Activated T-helper 2 cell treated with anti-CD3 and anti-CD28 coated beads, Interferon-gamma antibody, Interleukin-2, Interleukin-4, amounts not matched to agents 10 μg/mL and 5 μg/mL and 100 μg/mL, durations not matched to agents 14 hours and 24 hours and 36 hours (primary cell): ENCODE measurements at places on chromosomes 2 and 18. TPM values are rescaled to one million over a fixed set of nuclear protein-coding genes. Genes with fewer than 3 reads are reported as not detected.
A peak's percentile ranks its signal among the peaks of the same experiment; 100 is the strongest.

- H3K27me3 ChIP-seq = no peaks in the 10 kb centered on the region
- H3K4me3 ChIP-seq = no peak overlapping the region
- DNase-seq = no peak
- peaks cover 34% of the 10 kb centered on the region for H3K4me1 ChIP-seq
Measured at GRCh38 chr2:196962325-196962724, 35.8 kb upstream of the PGAP1 start.

PDE6D gene
- total RNA-seq = 35.5 and 35.6 TPM in 2 replicates

- no peak overlapping the region for H3K4me3 ChIP-seq
- no peak for DNase-seq
- no peaks in the 10 kb centered on the region for H3K36me3 ChIP-seq
Measured at GRCh38 chr2:95366514-95366913, 36.0 kb upstream of the FAHD2A start.

AQP12B gene
- total RNA-seq = not detected in 2 replicates

GRCh38 chr2:70412294-70413070 lies 110.6 kb upstream of the FAM136A start:
- H3K27ac ChIP-seq = no peak overlapping the region
- no peaks in the 10 kb centered on the region for H3K4me1 ChIP-seq
- DNase-seq = no peak
- no peaks in the 10 kb centered on the region for H3K36me3 ChIP-seq
- H3K27me3 ChIP-seq = peaks cover 26% of the 10 kb centered on the region

DNA sequence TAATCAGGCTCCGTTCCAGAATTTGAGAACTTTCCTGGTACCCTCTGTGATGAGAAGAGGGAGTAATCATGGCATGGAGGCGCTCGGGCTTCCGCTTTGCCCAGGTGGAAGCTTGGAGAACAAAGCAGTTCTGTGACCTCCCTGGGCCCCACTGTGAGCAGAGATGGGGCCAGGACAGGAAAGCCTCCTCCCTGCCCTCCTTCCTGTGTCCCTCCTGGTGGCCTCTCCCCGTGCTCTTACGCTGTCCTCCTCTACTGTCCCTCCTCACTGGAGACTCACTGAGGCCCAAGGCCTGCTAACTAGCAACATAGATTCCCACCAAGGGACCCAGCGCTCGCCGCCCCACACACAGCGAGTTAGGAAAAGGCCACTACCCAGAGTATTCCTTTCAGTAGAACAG lies 119.8 kb downstream of the MAPK4 start:
- H3K4me1 ChIP-seq = no peaks in the 10 kb centered on the region
- no peak for DNase-seq
- no peak overlapping the region for H3K27ac ChIP-seq
- no peak overlapping the region for H3K4me3 ChIP-seq

ABCG8 gene
- total RNA-seq = 0.23 TPM in 2 replicates

MLPH gene
- not detected in 2 replicates for total RNA-seq

- H3K27me3 ChIP-seq = no peaks in the 10 kb centered on the region
- DNase-seq = no peak
- no peaks in the 10 kb centered on the region for H3K4me1 ChIP-seq
- H3K4me3 ChIP-seq = no peak overlapping the region
Measured at GRCh38 chr18:55384115-55384514, 203.9 kb downstream of the TCF4 start.

GRCh38 chr2:135050684-135051083 lies 1.4 kb upstream of the RAB3GAP1 start:
- DNase-seq = no peak
- H3K4me3 ChIP-seq = peak overlapping the region; percentile 74
- peaks cover 20% of the 10 kb centered on the region for H3K36me3 ChIP-seq
- H3K27me3 ChIP-seq = no peaks in the 10 kb centered on the region
- peak overlapping the region; percentile 68 for H3K27ac ChIP-seq
- H3K4me1 ChIP-seq = peaks cover 39% of the 10 kb centered on the region

DNA sequence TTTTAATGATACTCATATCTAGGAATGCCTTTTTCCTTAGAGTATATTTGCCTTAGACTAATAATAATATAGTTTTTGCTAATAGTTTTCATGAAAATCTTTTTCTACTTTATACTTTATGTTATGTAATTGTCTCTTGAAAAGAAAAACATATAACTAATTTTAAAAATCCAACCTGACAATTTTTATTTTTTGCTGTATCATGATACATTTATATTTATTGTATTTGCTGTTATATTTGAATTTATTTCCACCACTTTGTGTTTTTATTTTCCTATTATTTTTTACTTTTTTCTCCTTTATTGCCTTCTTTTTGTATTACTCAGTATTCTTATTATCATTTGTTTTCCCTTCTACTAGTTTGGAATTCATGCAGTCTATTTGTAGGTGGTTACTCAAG lies 85.4 kb downstream of the MBD5 start:
- DNase-seq = no peak
- peaks cover 12% of the 10 kb centered on the region for H3K4me1 ChIP-seq
- H3K36me3 ChIP-seq = no peaks in the 10 kb centered on the region
- no peak overlapping the region for H3K4me3 ChIP-seq
- no peaks in the 10 kb centered on the region for H3K27me3 ChIP-seq
- no peak overlapping the region for H3K27ac ChIP-seq

DNA sequence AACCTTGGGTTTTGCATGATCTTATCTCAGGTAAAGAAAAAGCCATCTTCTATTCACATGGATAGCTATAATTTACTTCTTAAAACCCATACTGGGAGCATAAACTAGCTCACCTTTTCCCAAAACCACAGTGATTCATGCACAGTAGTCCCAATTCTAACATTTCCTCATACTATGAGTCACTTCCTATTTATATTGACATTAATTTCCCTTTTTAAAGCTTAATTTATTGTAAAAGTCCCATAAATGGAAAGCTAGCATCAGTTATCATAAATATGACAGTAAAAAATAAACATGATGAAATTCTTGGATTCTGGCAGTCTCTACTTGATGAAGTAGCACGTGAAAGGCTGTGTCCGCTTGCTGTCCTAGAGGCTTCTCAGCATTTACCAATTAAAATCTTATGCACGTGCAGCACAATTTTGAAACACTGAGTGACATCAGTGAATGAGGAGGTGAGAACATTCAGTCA lies 180.1 kb downstream of the CDH2 start:
- H3K27me3 ChIP-seq = no peaks in the 10 kb centered on the region
- H3K4me3 ChIP-seq = no peak overlapping the region
- no peaks in the 10 kb centered on the region for H3K36me3 ChIP-seq
- DNase-seq = no peak
- H3K27ac ChIP-seq = no peak overlapping the region
- H3K4me1 ChIP-seq = no peaks in the 10 kb centered on the region

RAB6C gene
- total RNA-seq = not detected in 2 replicates

GRCh38 chr2:194750926-194751325 lies 906.1 kb upstream of the SLC39A10 start:
- H3K4me1 ChIP-seq = no peaks in the 10 kb centered on the region
- H3K36me3 ChIP-seq = no peaks in the 10 kb centered on the region
- no peaks in the 10 kb centered on the region for H3K27me3 ChIP-seq

SMAD2 gene
- total RNA-seq = 353 and 358 TPM in 2 replicates

DNA sequence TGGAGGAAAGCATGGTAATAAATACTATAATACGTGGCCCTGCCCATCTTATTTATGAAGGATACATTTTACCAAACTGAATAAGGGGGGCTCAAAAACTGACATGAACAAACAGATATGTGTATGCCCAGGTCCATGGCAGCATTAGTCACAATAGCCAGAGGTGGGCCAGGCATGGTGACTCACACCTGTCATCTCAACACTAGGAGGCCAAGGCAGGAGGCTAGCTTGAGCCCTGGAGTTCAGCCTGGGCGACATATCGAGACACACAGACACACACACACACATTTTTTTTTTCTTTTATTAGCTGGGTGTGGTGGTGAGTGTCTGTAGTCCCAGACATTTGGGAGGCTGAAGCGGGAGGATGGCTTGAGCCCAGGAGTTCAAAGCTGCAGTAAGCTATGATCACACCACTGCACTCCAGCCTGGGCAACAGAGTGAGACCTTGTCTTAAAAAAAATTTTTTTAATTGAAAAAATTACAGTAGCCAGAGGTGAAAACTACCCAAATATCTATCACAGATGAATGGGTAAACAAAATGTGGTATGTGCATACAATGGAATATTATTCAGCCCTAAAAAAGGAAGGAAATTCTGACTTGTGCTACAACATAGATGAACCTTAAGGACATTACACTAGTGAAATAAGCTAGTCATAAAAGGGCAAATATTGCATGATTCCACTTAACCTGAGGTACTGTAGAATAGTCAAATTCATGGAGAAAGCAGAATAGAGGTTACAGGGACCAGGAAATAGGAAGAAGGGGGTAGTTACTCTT lies 8.0 kb downstream of the ATP8B1 start:
- DNase-seq = no peak
- no peaks in the 10 kb centered on the region for H3K36me3 ChIP-seq
- no peak overlapping the region for H3K27ac ChIP-seq

GRCh38 chr2:152418688-152419087 lies 83.7 kb downstream of the FMNL2 start:
- H3K27me3 ChIP-seq = no peaks in the 10 kb centered on the region
- peaks cover 10% of the 10 kb centered on the region for H3K36me3 ChIP-seq
- H3K4me1 ChIP-seq = peaks cover 47% of the 10 kb centered on the region
- peak overlapping the region; percentile 86 for H3K27ac ChIP-seq
- H3K4me3 ChIP-seq = no peak overlapping the region

ATIC gene
- 284 and 296 TPM in 2 replicates for total RNA-seq

GRCh38 chr2:60413069-60413813 lies 140.2 kb downstream of the BCL11A start:
- no peaks in the 10 kb centered on the region for H3K4me1 ChIP-seq
- H3K36me3 ChIP-seq = no peaks in the 10 kb centered on the region
- no peak overlapping the region for H3K27ac ChIP-seq
- H3K27me3 ChIP-seq = peaks cover 11% of the 10 kb centered on the region

GRCh38 chr2:38159191-38159590 lies 83.2 kb upstream of the CYP1B1 start:
- no peaks in the 10 kb centered on the region for H3K36me3 ChIP-seq
- no peak for DNase-seq
- H3K4me3 ChIP-seq = no peak overlapping the region
- H3K27me3 ChIP-seq = peaks cover 32% of the 10 kb centered on the region
- H3K27ac ChIP-seq = no peak overlapping the region

GRCh38 chr2:18085593-18085992 lies 207.1 kb downstream of the KCNS3 start:
- DNase-seq = no peak
- no peaks in the 10 kb centered on the region for H3K36me3 ChIP-seq
- H3K4me3 ChIP-seq = no peak overlapping the region
- no peaks in the 10 kb centered on the region for H3K4me1 ChIP-seq
- no peaks in the 10 kb centered on the region for H3K27me3 ChIP-seq

GRCh38 chr2:24315669-24316068 lies 44.7 kb downstream of the ITSN2 start:
- peaks cover 10% of the 10 kb centered on the region for H3K4me1 ChIP-seq
- no peak for DNase-seq
- H3K27me3 ChIP-seq = no peaks in the 10 kb centered on the region
- no peak overlapping the region for H3K4me3 ChIP-seq
- no peak overlapping the region for H3K27ac ChIP-seq

PLGLB1 gene
- 2.1 and 2.2 TPM in 2 replicates for total RNA-seq

DAPL1 gene
- not detected in 2 replicates for total RNA-seq

GRCh38 chr18:49123431-49123830 lies 172.7 kb upstream of the SMAD7 start:
- no peak overlapping the region for H3K4me3 ChIP-seq
- peaks cover 4% of the 10 kb centered on the region for H3K36me3 ChIP-seq
- no peaks in the 10 kb centered on the region for H3K27me3 ChIP-seq

CFAP221 gene
- total RNA-seq = not detected in 2 replicates

DNA sequence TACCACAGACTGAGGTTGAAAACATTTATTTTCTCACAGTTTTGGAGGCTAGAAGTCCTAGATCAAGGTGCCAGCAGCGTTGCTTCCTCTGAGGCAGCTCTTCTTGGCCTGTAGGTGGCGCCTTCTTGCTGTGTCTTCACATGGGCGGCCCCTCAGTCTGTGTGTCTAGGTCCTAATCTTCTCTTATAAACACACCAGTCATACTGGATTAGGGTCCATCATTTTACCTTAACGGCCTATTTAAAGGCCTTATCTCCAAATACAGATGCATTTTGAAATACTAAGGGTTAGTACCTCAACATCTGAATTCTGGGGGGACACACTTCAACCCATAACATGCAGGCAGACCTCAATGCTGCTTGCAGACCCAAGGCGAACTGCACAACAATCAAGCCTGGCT lies 4.4 kb upstream of the RMC1 start:
- no peaks in the 10 kb centered on the region for H3K36me3 ChIP-seq
- H3K4me3 ChIP-seq = no peak overlapping the region
- H3K27ac ChIP-seq = no peak overlapping the region
- peak; percentile 63 for DNase-seq
- H3K4me1 ChIP-seq = peaks cover 26% of the 10 kb centered on the region

DNA sequence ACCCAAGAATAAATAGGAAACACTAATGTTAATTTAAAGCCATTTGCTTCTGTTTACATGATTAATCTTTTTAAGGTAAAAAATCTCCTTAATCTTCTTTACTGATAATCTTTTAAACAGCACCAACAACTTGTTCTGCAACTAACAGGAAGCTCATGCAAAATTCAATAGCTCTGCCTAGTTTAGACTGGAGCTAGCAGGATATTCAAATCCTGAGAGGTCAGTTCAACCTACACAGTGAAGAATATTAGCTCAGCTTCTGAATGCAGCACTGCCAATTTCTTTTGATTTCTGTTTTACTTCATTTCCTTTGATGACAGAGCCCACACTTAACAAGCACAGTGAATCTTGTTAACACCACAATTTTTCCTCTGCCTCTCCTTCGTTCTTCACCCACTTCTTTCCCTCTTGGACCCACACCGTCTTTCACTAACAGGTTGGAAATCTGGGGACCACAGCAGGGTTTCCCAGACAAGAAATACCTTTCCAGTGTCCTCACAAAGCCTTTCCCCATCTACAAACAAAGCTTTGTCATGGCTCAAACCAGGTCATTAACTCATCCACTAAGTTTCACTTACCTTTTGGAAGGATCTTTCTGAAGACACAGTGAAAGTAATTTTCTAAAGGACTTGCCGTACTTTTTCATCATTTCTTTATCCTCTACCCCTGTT lies 109.8 kb downstream of the STK39 start:
- H3K4me1 ChIP-seq = peaks cover 9% of the 10 kb centered on the region
- H3K4me3 ChIP-seq = no peak overlapping the region
- H3K36me3 ChIP-seq = peaks cover 38% of the 10 kb centered on the region

DNA sequence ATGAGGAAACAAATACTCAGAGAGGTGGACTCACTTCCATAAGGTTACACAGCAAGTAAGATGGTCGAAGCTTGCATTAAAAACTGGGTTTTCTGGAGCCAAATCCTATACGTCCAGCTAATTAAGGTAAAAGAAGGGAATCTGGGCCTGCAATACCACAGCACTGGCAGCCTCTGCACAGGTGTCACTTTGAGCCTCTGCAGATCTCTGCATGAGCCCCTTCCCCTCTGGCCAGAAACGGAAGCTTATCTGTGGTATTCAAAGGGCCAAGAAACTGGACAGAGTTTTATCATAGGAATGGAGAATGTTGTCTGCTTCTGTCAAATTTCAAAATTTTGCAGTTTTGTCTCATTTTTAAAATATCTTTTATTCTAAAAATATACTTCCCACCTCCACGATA lies 76.1 kb downstream of the OSR1 start:
- H3K27ac ChIP-seq = no peak overlapping the region
- no peaks in the 10 kb centered on the region for H3K27me3 ChIP-seq
- no peaks in the 10 kb centered on the region for H3K4me1 ChIP-seq
- no peaks in the 10 kb centered on the region for H3K36me3 ChIP-seq
- H3K4me3 ChIP-seq = no peak overlapping the region
